ENCODE measurements at places on chromosomes 3 and 15. TPM values are rescaled to one million over a fixed set of nuclear protein-coding genes. Genes with fewer than 3 reads are reported as not detected.
A peak's percentile ranks its signal among the peaks of the same experiment; 100 is the strongest.

Gene GOLGA6A
- not detected for total RNA-seq

Gene C2CD4B
- not detected for total RNA-seq

Gene SHC4
- 0.44 TPM for total RNA-seq

Gene CDC25A
- 10.5 TPM for total RNA-seq

Gene ACAP2
- total RNA-seq, result 71.0 TPM

Gene EAF2
- 0.90 TPM for total RNA-seq

Gene KLHL40
- total RNA-seq, result not detected

Gene ESYT3
- total RNA-seq, result 6.4 TPM

DNA sequence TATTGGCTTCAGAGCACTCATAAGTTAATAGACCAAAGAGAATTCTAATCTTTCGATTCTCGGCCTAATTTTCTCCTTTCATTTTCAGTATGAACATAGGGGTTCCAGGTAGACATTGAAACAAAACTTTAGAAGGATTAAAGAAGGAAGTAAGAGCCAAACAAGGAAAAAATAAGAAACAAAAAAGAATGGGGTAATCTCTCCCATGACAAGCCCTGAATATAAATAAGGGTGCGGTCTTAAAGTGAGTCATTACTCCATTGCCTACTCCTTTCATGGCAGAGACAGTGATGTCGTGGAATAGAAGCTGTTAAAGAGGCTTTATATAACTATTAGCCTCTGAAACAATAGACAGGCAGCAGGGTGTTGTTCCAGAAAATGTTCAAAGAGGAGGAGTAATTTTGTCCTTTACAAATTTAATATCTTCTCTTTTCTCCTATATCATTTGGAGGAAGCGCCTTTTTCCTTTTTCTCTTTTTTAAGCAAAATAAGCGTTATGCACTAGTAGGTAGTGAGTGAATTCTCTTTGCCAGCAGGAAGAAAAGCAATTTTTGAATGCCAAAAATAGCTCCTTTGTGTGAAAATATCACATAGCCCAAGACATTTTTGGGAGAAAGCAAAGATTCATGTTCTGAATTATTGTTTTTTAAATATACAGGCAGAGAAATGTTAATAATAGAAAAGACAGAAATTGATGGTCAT, 607.9 kb upstream of the KCNMB2 start:
- peak; percentile 81 for DNase-seq
- peaks cover 22% of the 10 kb centered on the region for H3K4me1 ChIP-seq
- peak overlapping the region; percentile 59 for H3K27ac ChIP-seq
- no peaks in the 10 kb centered on the region for H3K36me3 ChIP-seq

DNA sequence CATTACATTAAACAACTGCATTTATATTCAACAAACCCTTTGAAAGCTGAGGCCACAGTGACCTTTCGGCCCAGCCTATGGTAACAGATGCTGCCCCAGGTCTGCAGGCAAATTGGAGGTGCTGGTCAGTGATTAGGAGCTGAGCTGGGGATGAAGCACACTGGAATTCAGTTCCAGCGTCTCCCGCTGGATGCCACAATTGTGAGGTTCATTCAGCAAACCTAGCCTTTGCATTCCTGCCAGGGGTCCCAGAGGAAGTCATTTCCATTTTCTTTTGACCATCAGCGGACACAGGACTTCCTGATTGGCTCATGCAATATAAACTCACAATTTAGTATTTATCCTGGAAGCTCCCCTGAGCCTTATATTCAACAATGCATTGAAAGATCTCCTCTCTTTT, 89.5 kb downstream of the IL20RB start:
- H3K27ac ChIP-seq, result no peak overlapping the region
- no peak overlapping the region for H3K4me3 ChIP-seq
- no peaks in the 10 kb centered on the region for H3K36me3 ChIP-seq

GRCh38 chr3:165346503-165346902, 150.3 kb upstream of the SLITRK3 start:
- no peak overlapping the region for H3K27ac ChIP-seq
- H3K27me3 ChIP-seq, result no peaks in the 10 kb centered on the region
- no peak for DNase-seq
- no peak overlapping the region for H3K4me3 ChIP-seq
- H3K36me3 ChIP-seq, result no peaks in the 10 kb centered on the region

GRCh38 chr3:146517684-146518435, 26.5 kb downstream of the PLSCR1 start:
- DNase-seq, result no peak
- H3K27me3 ChIP-seq, result no peaks in the 10 kb centered on the region
- H3K4me1 ChIP-seq, result no peaks in the 10 kb centered on the region
- no peak overlapping the region for H3K4me3 ChIP-seq
- H3K36me3 ChIP-seq, result no peaks in the 10 kb centered on the region

DNA sequence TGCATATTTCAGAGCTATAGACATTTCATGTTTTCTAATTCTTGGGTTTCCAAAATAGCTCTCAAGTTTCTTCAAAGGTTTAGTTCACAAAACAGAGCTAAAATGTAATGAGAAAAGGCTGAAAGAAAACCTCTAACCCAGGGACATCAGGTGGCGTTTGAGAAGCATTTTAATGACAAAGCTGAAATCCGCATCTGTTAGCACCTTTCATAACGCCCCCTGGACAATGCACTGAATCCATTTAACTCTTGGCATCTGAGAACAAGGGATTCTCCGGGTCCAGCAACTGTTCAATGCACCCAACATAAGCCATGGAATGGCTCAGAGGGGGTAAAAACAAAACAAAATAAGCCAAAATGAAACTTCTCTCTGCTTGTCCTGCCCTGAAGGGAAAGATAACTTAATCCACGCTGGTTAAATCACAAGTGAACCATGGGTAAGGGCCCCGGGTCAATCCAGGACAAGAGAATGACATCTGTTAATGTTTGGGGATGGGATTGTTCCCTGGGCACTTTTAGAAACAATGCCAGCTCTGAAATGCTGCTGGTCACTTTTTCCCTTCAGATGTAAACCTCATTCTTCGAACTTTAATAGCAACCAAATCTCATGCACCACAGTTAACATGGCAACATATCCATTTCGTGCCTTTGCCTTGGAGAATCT, 466.2 kb upstream of the ADAMTS9 start:
- H3K4me1 ChIP-seq, result no peaks in the 10 kb centered on the region
- no peaks in the 10 kb centered on the region for H3K36me3 ChIP-seq
- H3K27me3 ChIP-seq, result no peaks in the 10 kb centered on the region
- H3K4me3 ChIP-seq, result no peak overlapping the region

DNA sequence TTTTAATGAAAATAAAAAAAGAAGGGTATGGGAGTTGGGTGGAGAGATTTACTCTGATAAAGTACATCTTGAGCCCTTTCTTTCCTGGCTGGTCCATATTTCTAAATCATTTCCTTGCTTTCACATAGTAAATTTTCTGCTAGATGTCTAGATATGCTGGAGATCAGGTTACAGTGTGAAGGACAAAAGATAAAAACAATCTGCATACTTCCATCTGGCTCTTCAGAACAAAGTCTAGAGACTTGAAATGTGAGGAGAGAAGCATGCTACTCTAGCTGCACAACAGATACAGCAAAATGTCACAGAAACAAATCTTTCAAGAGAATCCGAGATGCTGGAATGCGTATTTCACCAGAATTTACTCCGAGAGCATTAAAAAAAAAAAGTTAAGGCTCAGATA, 42.2 kb downstream of the FOXP1 start:
- no peak overlapping the region for H3K27ac ChIP-seq
- H3K27me3 ChIP-seq, result no peaks in the 10 kb centered on the region
- no peak overlapping the region for H3K4me3 ChIP-seq
- no peak for DNase-seq
- H3K36me3 ChIP-seq, result no peaks in the 10 kb centered on the region

DNA sequence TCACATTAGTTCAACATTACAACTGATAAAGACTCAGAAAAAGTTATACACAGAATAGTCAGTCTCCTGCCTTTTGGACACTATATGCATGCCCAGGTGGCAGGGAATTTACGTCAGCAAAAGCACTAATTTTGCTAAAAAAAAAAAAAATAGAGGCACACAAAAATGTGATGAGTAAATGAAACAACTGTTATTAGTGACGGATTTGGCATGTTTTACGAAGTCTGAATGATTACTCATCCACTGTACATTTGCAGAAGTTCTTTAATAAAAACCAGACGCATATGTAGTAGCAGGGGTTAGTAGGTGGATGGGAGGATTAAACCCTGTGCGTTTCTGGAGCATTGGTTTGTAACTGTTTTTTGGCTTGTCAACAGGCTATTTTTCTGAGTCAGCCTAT, 99.0 kb downstream of the MITF start:
- no peak overlapping the region for H3K4me3 ChIP-seq
- DNase-seq, result no peak
- no peaks in the 10 kb centered on the region for H3K36me3 ChIP-seq
- H3K27me3 ChIP-seq, result no peaks in the 10 kb centered on the region
- H3K27ac ChIP-seq, result no peak overlapping the region

DNA sequence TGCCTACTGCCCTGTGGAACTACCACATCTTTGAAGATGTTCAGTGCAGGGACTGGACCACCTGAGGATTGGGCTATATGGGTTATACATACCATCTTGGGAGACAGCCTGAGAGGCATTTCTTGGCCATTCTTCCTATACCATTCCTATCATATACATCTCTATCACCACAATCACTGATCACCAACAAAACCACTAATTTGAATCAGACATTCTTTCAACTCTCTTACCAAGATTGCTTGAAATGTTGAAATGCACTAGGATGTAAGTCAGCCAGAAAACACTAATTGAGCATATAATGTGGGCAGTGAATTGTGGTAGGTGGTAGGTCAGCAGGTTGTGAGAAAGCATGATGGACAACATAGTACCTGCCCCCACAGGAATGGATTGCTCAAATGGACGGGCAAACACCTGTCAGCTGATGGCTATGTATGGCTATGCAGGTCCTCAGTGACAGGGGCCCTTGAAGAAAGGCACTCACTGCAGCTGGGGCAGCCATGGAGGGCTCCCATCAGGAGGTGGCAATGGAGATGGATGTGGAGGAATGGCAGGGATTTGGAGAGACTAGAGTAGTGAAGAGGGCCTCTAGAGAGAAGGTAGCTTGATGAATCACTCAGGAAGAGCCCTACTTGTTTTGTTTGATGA, 49.1 kb downstream of the AMOTL2 start:
- H3K27me3 ChIP-seq, result no peaks in the 10 kb centered on the region
- peak overlapping the region; percentile 97 for H3K27ac ChIP-seq
- no peak overlapping the region for H3K4me3 ChIP-seq

DNA sequence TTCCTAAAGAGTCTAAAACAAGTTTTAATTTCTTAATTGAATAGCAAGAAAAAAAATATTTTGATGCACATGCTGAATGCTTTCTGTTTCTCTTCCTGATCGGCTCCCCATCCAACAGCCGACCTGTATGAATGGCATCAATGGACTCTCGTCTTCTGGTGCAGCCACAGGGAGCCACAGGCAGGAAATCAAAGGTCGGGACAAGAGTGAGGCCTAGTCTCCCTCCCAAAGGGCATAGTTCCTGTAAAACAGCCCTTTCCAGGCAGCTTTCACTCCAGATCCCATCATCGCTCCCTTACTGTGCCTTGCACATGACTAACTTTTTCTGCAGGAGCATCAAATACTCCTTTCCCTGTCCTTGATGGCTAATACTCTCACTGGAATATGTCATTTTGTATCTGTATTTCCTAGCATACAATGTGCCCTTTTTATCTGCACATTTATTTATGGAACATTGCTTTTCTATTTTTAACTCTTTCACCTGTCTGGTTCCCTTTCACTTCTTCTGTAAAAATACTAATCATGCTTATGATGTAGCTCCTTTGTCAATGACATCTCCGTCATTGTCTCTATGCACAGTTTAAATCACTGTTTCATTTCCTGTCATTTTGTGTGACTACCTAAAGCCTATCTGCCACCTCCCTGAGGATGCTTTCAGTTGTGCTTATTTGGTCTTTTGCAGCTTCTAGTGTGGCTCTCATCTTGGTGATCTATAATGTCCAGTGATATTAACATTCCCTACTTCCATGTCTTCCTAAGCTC, 326.2 kb downstream of the CTNNB1 start:
- no peak overlapping the region for H3K27ac ChIP-seq
- H3K4me1 ChIP-seq, result no peaks in the 10 kb centered on the region
- no peak overlapping the region for H3K4me3 ChIP-seq
- H3K27me3 ChIP-seq, result no peaks in the 10 kb centered on the region
- no peak for DNase-seq
- H3K36me3 ChIP-seq, result no peaks in the 10 kb centered on the region

- H3K4me3 ChIP-seq, result no peak overlapping the region
- no peak for DNase-seq
- H3K27me3 ChIP-seq, result no peaks in the 10 kb centered on the region
Observed at GRCh38 chr15:93033434-93034045, 55.5 kb downstream of the RGMA start.

GRCh38 chr15:39096608-39097205, 484.2 kb upstream of the THBS1 start:
- no peaks in the 10 kb centered on the region for H3K27me3 ChIP-seq
- DNase-seq, result no peak
- no peaks in the 10 kb centered on the region for H3K36me3 ChIP-seq
- no peaks in the 10 kb centered on the region for H3K4me1 ChIP-seq
- H3K27ac ChIP-seq, result no peak overlapping the region

DNA sequence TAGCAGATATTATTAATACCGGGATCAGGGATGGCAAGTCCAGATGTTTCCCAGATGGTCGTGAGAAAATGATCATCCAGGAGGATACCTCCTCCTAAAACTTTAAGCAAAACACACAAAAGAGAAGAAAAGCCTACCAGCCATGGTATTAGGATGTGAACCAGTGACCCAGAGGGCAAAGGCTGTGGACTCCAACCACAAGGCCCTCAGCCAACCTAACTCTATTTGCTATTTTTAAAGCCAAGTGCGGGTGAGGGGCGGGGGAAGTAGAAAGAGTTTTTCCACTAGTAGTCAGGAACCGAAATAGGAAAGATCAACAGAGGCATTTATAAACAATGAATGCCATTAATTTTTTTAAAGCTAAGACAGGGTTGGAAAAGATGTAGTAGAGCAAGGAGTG, 77.4 kb downstream of the STAC start:
- no peak for DNase-seq
- no peaks in the 10 kb centered on the region for H3K36me3 ChIP-seq
- H3K27ac ChIP-seq, result no peak overlapping the region
- H3K4me3 ChIP-seq, result no peak overlapping the region
- H3K27me3 ChIP-seq, result no peaks in the 10 kb centered on the region
- no peaks in the 10 kb centered on the region for H3K4me1 ChIP-seq

GRCh38 chr15:74234598-74234875, 1.6 kb upstream of the CCDC33 start:
- no peak overlapping the region for H3K4me3 ChIP-seq
- H3K27me3 ChIP-seq, result no peaks in the 10 kb centered on the region
- no peaks in the 10 kb centered on the region for H3K36me3 ChIP-seq
- no peak overlapping the region for H3K27ac ChIP-seq
- DNase-seq, result no peak
- peaks cover 36% of the 10 kb centered on the region for H3K4me1 ChIP-seq
